Midbrain (tissue), 1 donor: ENCODE measurements at places on chromosomes 7 and 10.
A peak's percentile ranks its signal among the peaks of the same experiment; 100 is the strongest.

- DNase-seq, result no peak
These were observed 291.6 kb downstream of the RNLS start for GRCh38 chr10:88291289-88292184.

GRCh38 chr7:38840736-38841460, 68.1 kb downstream of the VPS41 start:
- no peak for DNase-seq

GRCh38 chr7:27745064-27745583, 5.2 kb downstream of the TAX1BP1 start:
- no peak for DNase-seq

DNA sequence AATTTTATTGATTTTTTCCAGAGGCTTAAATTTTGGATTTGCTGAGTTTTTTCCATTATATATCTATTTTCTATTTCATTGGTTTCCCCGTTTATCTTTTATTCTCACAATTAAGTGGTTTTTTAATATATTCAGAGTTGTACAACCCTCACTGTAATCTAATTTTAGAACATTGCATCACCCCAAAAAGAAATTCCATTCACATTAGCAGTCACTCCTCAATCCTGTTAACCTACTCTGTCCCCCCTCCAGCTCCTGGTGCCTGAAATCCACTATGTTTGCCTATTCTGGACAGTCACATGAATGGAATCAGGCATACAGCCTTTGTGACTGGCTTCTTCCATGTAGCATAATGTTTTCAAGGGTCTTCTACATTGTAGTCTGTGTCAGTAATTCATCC, 55.8 kb upstream of the ITGA8 start:
- DNase-seq, result no peak

GRCh38 chr7:134690016-134690415, 43.4 kb downstream of the BPGM start:
- peak; percentile 70 for DNase-seq

- peak; percentile 27 for DNase-seq
These were observed 115.1 kb downstream of the GNAI1 start for GRCh38 chr7:80249619-80250295.

GRCh38 chr10:120172356-120172755, 279.8 kb downstream of the SEC23IP start:
- DNase-seq, result no peak

GRCh38 chr10:86337121-86337601, 29.4 kb downstream of the GRID1 start:
- DNase-seq, result no peak

DNA sequence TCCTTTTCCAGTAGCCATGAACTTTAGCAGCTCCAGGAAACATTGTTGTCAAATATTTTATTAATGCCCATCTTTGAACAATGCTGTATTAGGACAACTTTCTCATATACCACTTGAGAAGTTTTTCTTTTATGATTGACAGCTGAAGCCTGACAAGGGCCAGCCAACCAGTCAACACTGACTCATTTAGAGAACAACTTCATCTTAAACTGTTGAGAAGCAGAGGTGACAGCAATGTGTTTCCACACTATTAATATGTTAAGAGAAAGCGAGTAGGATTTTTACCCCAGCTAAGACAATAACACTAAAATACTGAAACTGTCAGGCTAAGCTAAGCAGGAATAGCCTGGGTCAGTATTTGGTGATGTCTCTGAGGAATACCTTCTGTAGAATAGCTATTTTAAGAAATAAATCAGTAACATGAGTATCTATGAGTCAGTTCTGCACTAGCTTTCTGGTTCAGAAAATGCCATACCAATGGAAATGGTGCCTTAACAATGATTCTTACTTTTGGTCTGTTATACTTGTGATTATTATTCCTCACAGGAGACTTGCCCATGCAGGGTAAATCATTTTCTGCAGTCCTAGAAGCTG, 168.8 kb upstream of the POT1 start:
- no peak for DNase-seq

DNA sequence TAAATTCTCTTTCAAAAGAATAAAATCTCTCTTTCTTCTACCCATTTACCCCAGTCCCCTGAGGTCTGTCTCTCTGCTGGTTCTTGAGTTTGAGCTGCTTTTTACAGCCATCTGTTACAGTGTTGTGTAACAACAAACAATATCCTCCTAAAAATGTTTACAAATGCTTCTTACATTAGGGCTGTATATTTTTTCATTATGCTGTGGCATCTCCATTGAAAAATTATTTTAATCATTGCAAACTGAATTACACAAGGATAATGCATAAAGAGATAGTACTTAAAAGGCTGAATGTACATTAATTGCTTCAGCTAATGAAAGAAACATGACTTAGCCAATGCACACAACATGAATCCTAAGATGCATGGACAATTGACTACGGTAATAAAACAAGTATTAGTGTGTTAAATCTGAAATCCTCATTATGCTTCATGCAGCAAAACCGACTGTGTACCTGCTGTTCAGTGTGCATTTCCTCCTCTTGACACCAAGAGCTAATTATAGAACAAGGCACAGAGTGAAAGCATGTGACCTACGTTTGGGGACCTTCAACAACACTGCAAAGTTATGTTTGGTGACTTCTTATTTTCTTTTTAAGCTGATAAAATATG, 181.7 kb upstream of the RHOBTB1 start:
- no peak for DNase-seq

DNA sequence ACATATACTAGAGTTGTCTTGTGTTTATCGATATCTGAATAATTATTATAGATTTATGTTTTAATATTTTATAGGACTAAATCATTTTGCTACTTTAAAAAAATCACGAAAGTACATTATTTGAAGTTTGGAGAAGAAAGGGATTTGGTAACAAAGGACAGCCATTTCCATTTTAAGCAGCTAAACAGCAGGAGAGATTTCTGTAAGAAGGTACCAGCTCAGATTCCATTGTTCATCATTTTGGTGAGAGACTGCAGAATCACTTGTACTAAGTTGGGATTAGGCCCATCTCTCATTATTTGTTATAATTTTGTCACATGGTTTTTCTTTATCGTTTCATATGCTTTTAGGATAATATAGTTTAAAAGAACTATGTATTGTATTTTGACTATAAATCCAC, 46.7 kb downstream of the PALS2 start:
- DNase-seq, result no peak

- peak; percentile 25 for DNase-seq
These were observed 178.4 kb upstream of the TARP start for GRCh38 chr7:38451840-38452239.

GRCh38 chr10:16518822-16519221, 2.9 kb downstream of the C1QL3 start:
- no peak for DNase-seq

GRCh38 chr10:124595143-124595883, 133.7 kb downstream of the LHPP start:
- DNase-seq, result no peak

GRCh38 chr10:2476218-2476811, 591.0 kb upstream of the PFKP start:
- no peak for DNase-seq

- DNase-seq, result no peak
These were observed 40.9 kb downstream of the BMPER start for GRCh38 chr7:33946094-33946699.

DNA sequence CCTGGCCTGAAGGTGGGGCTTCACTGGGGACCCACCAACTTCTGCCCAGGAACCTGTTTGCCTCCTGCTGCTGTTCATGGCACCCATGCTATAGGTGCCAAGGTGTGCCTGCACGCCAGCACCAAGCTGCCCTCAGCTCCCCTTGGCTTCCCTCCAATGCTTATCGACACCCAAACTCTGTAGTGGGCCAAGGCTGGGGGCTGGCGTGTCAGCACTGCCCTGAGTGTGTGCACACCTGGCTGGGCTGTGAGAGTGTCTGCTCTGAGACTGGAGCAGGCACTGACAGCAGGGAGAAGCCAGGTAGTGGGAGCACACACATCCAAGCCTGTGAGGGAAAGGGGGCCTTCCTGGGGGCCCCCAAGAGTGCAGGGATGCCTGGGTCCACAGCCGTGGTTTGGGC, 43.1 kb upstream of the TUBB8 start:
- DNase-seq, result no peak

- DNase-seq, result no peak
These were observed 83.9 kb upstream of the ITGB1 start for GRCh38 chr10:33041783-33042437.

DNA sequence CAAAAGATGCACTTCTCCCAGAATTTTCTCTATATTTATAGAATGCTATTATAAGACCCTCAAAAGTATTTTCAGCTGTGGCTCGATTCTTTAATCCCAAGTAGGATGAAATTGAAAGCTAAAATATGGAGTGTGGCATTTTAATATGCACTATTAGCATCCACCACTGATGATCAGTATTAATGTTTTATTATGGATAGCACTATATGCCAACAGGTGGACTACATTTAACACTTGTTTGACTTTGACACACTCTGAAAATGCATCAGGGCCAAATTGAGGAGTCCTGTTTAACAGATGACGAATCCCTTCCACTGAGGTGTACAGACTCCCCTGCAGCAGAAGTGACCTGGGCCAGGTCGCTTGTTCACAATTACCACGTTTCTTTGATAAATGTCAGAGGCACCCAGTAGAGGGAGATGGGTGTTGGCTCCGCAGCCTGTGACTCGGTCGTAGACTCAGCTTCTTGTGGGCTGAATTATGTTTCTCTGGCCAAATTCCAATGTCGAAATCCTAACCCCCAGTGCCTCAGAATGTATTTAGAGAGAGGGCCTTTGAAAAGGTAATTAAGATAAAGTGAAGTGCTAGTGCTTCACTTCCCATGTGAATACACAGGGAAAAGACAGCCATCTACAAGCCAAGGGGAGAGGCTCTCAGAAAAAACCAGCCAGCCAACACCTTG, 48.1 kb downstream of the WIPF3 start:
- DNase-seq, result no peak

DNA sequence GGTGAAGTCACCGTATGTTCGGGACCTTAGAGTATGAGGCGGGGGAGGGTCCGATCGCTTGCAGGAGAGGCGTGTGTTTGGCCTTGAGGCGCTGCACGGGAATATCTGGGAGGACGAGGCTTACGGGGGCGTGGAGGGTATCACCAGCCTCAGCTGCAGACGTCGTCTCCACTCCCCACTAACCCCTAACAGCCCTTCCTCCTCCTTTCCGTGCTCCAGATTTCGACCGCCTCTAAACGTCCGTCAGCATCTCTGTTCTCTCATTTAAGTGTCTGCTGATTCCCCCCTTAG, 23.5 kb upstream of the ZNF12 start:
- DNase-seq, result no peak

GRCh38 chr10:100766693-100767421, 21.5 kb downstream of the PAX2 start:
- no peak for DNase-seq

GRCh38 chr7:129213828-129214227, 11.0 kb upstream of the AHCYL2 start:
- peak; percentile 4 for DNase-seq

- peak; percentile 11 for DNase-seq
These were observed 107.3 kb upstream of the STARD3NL start for GRCh38 chr7:38070718-38071117.

DNA sequence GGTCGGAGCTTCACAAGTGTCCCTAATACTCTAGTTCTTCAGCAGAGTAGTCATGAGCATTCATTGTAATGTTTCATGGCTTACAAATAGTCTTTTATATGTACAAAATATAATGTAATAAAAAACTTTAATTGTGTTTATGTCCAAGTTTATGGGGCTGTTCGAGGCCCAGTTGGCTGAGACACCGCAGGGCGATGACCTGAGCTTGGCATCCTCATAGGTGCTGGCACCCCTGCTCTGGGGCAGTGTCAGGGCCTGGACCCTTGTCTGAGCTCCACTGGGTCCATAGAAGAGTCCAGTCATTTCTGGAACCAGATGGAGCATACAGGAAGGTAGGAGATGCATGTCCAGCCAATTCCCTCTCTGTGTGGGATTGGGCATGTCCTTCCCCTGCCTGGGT, 12.9 kb upstream of the ZMIZ1 start:
- DNase-seq, result no peak

DNA sequence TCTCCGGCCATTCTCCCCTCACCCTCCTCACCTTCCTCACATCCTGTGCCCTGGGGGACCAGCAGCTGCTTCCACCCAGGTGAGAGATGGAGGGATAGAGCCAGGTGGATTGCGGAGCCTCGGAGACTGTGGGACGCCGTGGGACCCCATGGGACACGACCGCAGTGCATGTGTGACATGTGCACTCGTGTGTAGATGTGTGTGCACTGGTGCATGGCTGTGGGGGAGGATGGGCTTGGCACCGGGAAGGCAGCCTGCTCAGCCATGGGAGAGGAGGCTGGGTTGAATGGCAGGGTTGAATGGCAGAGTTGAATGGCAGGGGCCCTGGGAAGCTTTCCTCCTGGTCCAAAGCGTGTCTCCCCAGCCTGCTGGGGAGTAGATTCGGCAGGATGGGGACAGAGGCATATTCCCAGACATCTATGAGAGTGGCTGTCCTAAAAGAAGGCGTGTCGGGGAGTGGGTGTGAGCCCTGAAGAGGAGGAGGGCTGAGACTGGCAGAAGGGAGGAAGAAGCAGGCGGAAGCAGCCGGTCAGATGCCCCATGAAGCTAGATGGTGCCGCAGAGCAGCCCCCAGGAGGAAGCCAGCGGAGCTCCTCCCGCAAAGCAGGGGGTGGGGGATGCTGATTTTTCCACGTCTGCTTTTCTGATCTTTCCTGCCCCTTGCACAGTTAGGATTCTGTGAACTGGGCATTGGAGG, 815 bp downstream of the GIMAP8 start:
- peak; percentile 7 for DNase-seq

- DNase-seq, result no peak
These were observed 388 bp downstream of the ECD start for GRCh38 chr10:73167458-73167782.

DNA sequence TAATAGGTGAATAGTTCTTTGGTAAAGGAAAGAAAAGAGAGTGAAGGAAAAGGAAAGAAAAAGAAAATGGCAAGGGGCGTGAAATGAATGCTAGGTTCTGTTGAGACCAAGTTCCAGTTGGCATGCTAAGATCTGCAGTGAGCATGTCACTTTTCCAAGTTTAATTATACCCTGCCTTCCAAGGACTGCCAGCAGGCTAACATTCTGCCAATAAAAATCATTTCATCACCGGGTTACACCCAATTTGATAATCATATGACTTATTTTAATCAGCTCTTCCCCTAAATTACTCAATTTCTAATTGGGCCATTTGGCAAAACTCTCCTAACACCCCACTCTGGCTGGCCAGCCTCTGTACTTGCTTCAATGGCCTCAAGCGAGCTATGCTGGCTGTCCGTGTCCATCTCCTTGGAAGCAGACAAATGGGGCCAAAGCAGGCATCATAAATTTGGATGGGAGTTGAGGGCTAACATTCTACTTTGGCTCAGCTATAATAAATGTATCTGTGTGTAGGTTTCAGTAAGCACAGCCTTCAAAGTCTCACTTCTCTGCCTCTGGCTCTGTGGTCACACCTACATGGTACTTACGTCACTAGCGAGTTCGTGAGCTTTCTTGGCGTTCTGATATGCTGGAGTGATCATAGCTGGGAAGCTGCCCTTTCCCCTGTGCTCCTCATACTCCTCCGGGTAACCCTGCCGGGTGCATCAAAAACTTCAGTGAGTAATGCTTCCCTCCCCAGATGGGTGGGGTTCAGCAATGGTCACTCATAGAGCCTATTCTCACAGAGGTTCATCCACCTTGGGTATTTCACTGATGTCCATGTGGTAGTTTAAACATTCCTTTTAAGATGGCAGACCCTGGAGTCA, 17.3 kb downstream of the NRAP start:
- peak; percentile 59 for DNase-seq

GRCh38 chr7:136174477-136175125, 197.4 kb upstream of the MTPN start:
- no peak for DNase-seq

GRCh38 chr7:80039251-80039884, 95.3 kb upstream of the GNAI1 start:
- DNase-seq, result no peak

- peak; percentile 27 for DNase-seq
These were observed 476.6 kb downstream of the GATA3 start for GRCh38 chr10:8531116-8531515.
